ENCODE measurements at places on chromosomes 3 and 15.

- DNase-seq: no peak
Measured at GRCh38 chr3:133375403-133375745, 24.5 kb upstream of the BFSP2 start.

- peak; percentile 16 for DNase-seq
Measured at GRCh38 chr3:197019021-197019420, 10.6 kb downstream of the MELTF start.

DNA sequence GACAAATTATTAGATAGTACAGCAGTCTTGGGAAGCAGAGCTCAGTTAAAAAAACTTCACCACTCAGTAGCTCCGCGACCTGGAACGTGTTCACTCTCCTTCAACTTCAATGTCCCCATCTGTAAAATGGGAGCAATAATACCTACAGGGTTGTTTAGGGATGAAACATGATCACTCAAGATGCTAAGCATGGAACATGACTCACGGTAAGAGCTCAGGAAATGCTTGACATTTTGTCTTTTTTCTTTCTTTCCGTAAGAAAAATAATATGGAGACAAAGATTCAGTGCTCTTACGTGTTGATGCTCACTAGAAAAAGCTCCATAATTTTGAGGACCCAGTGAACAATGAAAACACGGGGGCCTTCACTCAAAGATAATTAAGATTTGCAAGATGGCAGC is 606.7 kb upstream of the MDFIC2 start:
- no peak for DNase-seq

- DNase-seq: no peak
Measured at GRCh38 chr15:74580538-74581350, 34.9 kb upstream of the CLK3 start.

DNA sequence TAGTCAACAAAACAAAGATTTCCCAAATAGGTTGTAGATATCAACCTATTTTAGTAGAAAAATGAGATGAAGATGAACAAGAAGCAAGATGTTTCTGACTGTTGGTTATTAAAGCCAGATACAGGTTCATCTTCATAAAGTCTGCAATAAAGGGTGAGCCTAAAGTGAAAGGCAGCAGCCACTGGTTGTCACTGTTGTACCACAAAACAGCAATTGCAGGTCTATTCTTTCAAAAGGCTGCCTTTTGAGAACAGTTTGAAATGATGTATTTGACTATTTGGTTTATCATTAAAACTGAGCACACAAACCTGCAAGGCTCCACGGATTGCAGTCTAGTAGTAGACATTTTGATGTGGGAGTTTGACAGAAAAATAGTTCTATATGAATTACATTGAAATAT is 543.4 kb downstream of the GBE1 start:
- DNase-seq: no peak

GRCh38 chr15:53830707-53831386 is 71.4 kb upstream of the WDR72 start:
- no peak for DNase-seq

DNA sequence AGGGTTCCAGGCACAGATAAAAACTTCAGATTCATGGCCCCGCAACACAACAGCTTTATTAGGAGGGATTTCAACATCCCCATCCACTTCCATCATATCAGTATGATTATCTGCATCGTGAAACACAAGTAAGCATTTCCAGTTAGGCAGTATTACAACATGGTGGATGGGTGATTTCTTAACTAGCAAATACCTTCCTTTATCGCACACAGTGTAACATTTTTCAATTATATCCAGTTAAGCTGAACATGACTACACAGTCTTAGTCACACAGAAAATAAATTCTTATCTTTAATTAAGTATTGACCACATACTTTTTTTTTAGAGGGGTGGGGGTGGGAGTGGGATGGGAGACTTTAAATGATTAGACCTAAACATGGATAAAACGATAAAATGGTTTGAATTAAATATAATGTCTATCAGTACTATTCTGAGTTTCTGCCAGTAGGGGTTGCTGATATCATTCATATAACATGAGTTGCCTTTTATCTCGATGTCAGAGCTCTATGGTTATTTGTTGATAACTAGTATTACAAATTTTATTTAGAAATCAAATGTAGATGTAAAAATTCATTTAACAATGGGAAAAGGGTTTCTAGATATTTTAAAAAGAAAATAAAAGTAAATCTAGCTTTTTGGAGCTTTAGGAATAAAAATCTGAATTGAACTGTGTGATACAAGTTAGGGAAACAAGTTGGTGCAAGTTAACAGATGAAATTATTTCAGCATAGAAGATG is 146.6 kb downstream of the TBL1XR1 start:
- no peak for DNase-seq

GRCh38 chr3:72519946-72520604 is 328.2 kb downstream of the SHQ1 start:
- DNase-seq: no peak

GRCh38 chr3:161793194-161793930 is 296.8 kb downstream of the OTOL1 start:
- no peak for DNase-seq

GRCh38 chr3:185930393-185931107 is 7.3 kb downstream of the TRA2B start:
- DNase-seq: no peak

- DNase-seq: no peak
Measured at GRCh38 chr3:24220859-24221657, 273.6 kb downstream of the THRB start.

GRCh38 chr15:31265090-31265870 is 61.4 kb upstream of the KLF13 start:
- DNase-seq: peak; percentile 20

- DNase-seq: no peak
Measured at GRCh38 chr15:69290346-69291164, 8.2 kb upstream of the PAQR5 start.

DNA sequence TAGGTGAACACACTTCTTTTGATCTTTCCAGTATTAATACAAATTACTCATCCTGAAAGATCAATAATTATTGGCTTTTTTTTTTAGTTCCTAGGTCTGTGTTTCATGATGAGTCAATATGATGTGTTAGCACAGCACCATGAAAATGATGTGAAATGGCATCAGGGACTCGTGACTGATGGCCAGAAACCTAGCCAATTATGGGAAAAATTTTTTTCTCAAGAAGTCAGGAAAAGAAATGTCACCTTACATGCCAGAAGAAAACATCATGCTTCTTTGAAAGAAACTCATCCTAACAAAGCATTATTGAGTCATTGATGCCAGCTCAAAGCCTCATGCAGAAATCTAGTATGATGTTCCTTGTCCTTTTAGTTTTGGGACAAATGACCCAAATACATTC is 468.3 kb upstream of the CBLB start:
- no peak for DNase-seq

GRCh38 chr15:66298803-66299251 is 5.5 kb downstream of the DIS3L start:
- DNase-seq: no peak

DNA sequence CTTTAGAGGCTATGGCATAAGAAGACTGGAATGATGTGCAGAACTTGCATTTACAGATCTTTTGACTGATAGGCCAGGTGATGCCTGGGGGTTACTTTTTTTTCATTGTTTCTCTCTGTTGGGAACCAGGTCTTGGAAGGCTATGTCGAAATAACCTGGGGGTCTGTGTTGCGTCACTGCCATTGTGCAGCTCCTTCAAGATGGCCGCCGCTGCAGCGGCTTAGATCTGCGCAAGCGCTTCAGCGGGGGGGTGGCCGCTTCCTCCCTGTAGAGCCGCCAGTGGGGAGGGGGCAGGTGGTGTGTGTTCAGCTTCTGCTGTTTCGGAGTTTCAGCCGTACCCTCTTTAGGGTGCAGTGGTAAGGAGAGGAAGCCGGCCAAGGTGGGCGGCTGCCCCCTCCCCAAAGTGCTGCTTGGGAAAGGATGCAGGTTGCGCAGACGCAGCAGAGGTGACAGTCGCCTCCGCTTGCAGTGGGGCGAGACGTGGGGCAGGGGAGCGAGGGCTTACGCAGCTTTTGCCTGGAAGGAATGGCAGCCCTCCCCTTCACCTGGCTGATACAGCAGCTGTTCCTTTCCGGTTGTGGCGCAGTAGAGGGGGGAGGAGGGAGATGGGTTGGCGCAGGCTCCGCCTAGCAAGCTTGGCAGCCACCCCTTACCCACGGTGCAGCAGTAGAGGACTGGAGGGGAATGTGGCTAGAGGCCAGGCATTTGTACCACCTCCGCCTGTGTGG is 1.5 kb downstream of the SNRPN start:
- peak; percentile 79 for DNase-seq

GRCh38 chr15:48541341-48542278 is 103.9 kb downstream of the FBN1 start:
- no peak for DNase-seq

DNA sequence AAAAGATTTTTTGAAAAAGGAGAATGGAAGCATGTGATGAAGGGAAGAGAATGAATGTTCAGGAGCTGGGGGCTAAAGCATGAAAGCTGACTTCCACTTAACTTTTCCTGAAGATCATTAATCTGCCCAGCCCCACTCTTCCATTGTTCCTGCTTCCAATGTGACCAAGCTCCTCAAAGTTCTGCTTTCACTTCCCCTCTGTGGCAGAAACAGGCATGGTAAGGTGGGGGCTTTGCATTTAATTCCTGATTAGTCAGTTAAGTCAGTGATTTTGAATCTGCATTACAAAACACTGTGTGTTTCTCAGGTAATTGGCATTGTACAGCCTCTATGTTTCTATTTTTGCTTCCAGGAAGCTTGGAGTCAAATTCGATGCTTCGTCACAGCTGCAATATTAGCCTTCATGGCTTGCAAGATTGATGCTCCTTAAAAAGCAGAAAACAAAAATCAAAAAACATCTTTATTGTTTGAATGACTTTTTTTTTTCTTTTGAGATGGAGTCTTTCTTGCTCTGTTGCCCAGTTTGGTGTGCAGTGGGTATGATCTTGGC is 7.3 kb upstream of the TM6SF1 start:
- no peak for DNase-seq

- DNase-seq: peak; percentile 98
Measured at GRCh38 chr3:121592856-121593702, at the start of gene FBXO40. FBXO40 (plus strand) TSS chr3:121593379; CDS start chr3:121620576, 27,197 bp downstream.

DNA sequence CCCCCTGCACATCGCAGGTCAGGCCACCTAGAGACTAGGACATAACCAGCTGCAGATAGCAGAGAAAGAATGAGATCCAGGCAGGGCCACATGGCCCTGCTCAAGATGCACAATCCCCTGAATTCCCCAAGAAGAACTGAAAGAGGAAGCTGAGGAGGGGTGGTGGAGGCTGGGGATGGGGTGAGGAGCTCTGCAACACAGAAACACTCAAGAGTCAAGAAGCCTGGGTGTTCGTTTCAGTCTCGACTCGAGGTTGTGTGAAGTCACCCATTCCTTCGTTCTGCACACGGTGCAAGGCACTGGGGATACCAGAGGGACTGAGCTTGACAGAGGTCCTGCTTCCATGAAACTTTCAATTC is 62.0 kb downstream of the TLE3 start:
- no peak for DNase-seq

GRCh38 chr3:97647441-97647982 is 117.0 kb upstream of the ARL6 start:
- DNase-seq: no peak

GRCh38 chr3:114290911-114291901 is 2.6 kb upstream of the TIGIT start:
- DNase-seq: peak; percentile 95

GRCh38 chr3:50320853-50321335 is 1.7 kb downstream of the HYAL2 start:
- peak; percentile 80 for DNase-seq

DNA sequence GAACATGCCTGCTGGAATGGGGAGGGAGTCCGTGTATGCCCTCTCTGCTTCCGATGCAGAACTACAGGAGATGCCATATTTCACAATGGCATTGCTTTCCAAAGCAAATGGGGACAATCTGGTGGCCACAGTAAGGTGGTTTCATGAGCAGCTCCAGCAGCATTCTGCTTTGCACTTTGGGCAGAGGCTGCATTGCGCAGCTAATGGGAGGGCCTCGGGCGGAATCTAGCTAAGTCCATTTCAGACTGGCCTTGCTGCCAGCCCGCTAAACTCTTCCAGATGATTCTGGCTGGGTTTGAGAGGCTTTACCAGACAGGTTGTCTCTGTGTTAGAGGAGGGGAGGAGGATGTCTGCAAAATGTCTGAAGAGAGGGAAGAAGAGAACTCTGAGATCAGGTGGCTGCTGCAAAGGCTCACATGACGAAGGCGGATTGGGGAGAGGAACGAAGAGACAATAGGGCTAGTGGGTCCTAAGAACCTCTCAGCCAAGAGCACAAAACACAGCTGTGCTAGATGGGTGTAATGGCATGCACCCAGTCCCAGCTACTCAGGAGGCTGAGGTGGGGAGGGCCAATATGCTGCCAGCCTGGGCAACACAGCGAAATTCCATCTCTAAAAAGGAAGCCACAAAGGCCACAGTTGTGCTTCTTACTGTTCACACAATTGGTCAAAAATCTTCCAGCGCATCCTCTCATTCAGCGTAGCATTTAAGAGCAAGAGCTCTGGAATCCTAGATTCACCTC is 63.7 kb downstream of the BDH1 start:
- no peak for DNase-seq

GRCh38 chr3:71302604-71303003 is 280.9 kb downstream of the FOXP1 start:
- DNase-seq: no peak

All from H9 (cell line).